ENCODE measurements at places on chromosomes 1 and 21.

- no peak overlapping the region for H3K4me3 ChIP-seq
- H3K27me3 ChIP-seq, result no peaks in the 10 kb centered on the region
- H3K36me3 ChIP-seq, result peaks cover 14% of the 10 kb centered on the region
- peaks cover 4% of the 10 kb centered on the region for H3K4me1 ChIP-seq
- no peak overlapping the region for H3K27ac ChIP-seq
These were observed 6.7 kb upstream of the SLC27A3 start for GRCh38 chr1:153768316-153769181.

- no peak overlapping the region for H3K27ac ChIP-seq
- H3K4me3 ChIP-seq, result no peak overlapping the region
- peaks cover 61% of the 10 kb centered on the region for H3K36me3 ChIP-seq
These were observed 46.4 kb downstream of the VPS13D start for GRCh38 chr1:12276225-12276624.

DNA sequence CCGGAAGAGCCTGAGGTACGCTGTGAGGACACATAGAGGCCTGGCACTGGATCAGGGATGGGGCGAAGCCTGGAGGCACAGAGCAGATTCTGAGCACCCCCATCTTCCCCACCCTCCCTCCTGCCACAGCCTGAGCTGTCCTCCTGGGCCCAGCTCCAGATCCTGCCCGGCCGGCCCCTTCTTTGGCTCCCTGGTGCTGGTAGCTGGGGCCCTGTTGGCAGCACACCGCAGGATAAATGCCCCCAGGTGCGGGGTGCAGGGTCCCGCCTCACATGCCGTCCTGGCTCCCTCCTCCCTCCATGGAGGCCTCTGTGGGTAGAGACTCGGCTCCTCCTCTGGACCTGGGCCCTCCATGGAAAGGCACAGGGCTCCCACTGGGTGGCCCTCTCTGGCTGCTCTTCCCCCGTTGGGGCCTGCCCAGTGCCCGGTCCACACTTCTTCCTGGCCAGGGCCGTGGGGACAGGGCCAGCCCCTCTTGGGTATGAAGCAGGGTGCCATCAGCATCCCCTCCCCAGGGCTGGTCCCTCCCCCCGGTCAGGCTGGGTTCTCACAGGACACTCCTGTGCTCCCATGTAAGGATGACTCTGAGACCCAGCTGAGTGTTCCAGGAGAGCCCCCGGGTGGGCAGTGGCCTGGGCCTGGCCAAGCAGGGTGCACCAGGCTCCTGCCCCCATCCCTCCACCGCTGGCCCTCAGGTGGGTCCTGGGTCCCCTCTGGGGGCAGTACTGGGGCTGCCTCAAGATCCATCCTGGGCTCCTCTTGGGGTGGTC, 1.1 kb upstream of the OBSCN start:
- H3K4me1 ChIP-seq, result no peaks in the 10 kb centered on the region
- H3K27me3 ChIP-seq, result no peaks in the 10 kb centered on the region
- H3K4me3 ChIP-seq, result no peak overlapping the region
- peaks cover 3% of the 10 kb centered on the region for H3K36me3 ChIP-seq
- H3K27ac ChIP-seq, result no peak overlapping the region

DNA sequence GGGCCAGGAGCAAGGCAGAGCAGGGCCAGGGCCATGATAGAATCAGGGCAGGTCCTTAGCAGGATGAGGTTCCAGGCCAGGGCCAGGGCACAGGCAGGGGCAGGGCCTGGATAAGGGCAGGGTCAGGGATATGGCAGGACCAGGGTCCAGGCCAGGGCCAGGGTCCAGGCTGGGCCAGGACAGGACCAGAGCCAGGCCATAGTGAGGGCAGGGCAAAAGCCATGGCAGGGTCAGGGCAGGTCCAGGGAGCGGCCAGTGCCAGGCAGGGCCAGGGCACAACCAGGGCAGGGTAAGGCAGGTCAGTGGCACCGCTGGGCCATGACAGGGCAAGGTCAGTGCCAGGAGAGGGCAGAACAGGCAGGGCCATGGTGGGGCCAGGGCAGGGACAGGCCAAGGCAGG, 152.2 kb downstream of the LIPI start:
- peak overlapping the region; percentile 54 for H3K27ac ChIP-seq
- no peaks in the 10 kb centered on the region for H3K36me3 ChIP-seq
- H3K27me3 ChIP-seq, result no peaks in the 10 kb centered on the region
- no peak overlapping the region for H3K4me3 ChIP-seq

- no peak for DNase-seq
- H3K36me3 ChIP-seq, result no peaks in the 10 kb centered on the region
- peaks cover 6% of the 10 kb centered on the region for H3K27me3 ChIP-seq
- H3K4me3 ChIP-seq, result no peak overlapping the region
- H3K27ac ChIP-seq, result no peak overlapping the region
These were observed 30.9 kb upstream of the SLC35D1 start for GRCh38 chr1:67084765-67085318.

- no peak overlapping the region for H3K27ac ChIP-seq
- H3K4me1 ChIP-seq, result no peaks in the 10 kb centered on the region
- H3K27me3 ChIP-seq, result no peaks in the 10 kb centered on the region
- H3K36me3 ChIP-seq, result no peaks in the 10 kb centered on the region
These were observed 122.1 kb downstream of the EDEM3 start for GRCh38 chr1:184632415-184633175.

Measured in effector memory CD8-positive, alpha-beta T cell (primary cell).